ENCODE measurements at places on chromosomes 6 and 20. TPM values are rescaled to one million over a fixed set of nuclear protein-coding genes. Genes with fewer than 3 reads are reported as not detected.

Gene F13A1
- total RNA-seq, result 7.6 TPM

DNA sequence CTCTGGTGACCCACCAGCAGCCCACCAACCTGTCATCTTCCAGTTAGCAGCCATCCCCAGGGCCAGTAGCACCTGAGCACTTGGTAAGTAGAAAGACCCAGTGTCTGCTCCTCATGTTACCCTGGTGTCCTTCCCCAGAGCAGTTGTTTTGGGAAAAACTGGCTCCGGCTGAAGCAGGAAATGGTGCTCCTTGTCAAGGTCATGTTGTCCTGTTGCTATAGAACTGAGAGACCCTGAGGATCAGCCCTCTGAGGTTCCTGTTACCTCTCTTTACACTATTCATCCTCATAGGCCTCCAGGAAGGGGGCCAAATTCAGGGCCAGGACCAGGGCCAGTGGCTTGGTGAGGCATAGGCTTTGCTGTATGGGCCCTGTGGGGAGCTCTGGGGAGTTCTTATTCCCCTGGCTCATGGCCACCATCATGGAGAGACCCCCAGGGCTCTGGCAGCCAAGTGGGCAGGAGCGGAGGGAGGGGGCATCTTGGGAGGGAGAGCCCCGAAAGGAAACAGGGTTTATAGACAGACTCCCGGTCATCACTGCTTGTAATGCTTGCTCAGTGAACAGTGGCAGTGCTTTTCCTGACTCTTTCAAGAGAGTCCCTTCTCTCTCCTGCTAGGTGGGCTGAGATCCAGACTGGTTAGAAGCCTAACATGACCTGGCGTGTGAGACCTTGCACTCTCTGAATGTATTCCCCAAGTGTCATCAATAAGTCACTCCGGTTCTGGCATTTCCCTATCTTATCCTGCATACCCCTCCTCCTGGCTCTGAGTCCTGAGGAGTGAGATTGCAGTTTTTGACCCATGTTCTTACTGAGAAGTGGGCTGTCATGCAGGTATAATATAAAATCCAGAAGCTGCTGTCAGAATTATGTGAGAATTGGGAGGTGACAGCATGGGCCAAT is 50.7 kb downstream of the PPARD start:
- no peak for DNase-seq

Gene HLA-DMB
- total RNA-seq, result not detected

Gene GNAS-AS1
- not detected for total RNA-seq

DNA sequence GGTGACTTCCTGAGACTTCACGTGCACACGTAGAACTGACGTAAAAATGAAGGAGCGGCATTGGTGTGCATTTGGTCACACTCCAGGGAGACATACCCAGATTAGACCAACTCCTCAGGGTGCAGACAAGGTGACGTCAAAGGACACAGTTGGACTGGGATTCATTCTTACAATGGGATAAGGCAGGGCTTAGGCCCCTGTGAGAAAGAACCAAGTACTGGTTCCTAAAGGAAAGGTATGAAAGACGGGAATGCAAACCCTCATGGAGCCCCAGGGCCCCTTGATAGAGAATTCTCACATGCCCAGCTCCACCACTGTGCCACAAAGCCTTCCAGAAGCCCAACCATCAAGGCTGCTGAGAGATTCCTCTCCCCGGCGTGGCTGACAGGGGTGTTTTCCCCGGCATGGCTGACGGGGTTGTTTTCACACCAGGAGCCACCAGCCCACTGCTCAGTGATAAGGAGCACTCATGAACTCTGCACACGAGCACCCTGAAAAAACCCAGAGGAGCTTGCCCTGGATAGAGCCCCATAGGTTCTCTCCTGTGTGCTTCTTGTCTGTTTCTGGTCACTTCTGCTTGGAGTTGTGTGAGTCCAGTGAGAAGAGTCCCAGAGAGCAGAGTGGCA is 90.1 kb downstream of the CAP2 start:
- DNase-seq, result no peak

DNA sequence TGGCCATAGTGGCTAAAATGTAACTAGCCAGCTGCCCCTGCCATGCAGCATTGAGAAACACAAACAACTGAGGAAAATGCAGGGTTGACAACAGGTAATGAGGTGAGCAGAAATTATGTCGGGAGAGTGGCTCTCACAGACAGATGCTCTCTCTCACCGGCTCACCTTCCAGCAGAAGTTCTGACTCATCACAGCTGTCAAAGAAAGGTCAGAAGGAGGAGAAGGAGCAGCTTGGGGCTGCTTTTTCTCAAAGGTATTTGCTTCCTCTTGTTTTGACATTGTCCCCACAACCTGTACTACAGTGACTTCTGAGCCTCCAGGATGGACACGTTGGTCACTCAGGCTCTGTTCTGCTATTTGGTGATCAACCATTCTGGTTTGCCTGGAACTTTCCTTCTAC is 190.5 kb upstream of the HEY2 start:
- DNase-seq, result no peak

Gene CD40
- 2.6 TPM for total RNA-seq

DNA sequence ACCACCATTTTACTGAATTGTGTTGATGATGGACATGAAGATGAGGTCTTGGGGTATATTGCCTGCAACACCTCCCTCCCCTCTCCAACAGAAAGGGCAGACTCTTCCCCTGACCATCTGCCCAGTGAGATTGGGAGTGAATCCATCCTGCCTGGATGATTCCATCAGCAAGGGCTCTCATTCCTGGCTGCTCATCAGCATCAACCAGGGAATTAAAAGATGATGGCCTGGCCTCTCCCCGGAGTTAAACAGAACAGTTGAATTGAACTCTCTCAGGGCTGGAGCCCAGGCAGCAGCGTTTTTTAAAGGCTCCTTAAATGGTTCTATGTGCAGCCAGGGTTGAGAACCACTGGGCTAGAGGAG is 14.6 kb upstream of the MRPS18A start:
- no peak for DNase-seq

Gene SIM1
- total RNA-seq, result 2.2 TPM

DNA sequence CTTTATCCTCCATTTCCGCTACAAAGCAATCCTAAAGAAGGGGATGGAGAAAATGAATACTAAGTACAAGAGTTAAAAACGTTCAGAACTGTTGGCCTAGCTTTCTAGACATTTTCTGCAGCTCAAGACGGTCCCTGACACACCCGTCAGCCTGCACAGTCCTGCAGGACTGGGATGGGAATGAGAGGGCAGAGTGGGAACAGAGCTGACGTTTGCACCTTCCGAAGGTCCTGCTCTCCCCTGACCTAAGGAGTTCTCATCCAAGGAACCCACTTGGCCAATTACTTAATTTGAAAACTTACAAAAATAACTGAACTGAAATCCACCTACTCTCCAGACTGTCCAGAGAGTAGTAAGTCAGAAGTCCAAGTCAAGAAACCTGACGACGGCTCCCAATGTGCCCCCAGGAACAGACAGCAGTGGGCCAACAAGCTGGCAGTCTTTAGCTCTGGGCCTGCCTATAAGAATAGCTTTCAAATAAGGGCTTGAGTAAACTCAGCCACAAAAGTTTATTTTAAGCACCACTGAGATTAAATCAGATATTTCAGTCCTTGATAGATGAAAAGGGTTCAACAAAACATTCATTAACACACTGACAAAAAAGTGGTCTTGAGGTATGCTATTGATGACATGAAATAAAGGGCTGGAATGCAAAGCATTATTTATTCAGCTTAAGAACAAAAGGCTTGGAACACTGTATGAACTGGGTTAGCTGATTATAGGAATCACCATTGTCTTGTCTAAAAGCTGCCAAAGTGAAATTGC is 76.8 kb downstream of the CNKSR3 start:
- no peak for DNase-seq

- peak; percentile 21 for DNase-seq
Observed at GRCh38 chr6:41939848-41940758, 1.5 kb downstream of the CCND3 start.

Gene PKHD1
- total RNA-seq, result 0.11 TPM

Data from LHCN-M2 (cell line).